ENCODE measurements at places on chromosomes 5 and 9.

DNA sequence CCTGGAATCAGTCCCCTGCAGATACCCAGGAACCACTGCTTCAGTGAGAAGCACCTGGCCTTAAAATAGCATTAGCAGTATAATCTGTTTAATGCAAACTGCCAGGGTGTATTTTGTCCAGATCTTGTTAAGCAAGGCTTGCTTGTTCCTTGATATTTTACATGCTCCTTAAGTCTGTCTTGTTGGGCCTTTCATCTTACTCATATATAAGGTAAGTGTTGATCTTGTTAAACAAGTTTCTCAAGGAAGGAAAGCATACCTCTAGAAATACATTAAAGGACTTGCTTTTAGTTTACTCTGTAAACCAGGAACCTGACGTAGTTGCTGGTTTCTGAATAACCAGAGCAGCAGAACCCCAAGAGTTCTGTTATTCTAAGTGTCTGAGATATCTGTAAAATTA is 13.7 kb downstream of the HSPA4 start:
- DNase-seq = no peak

- no peak for DNase-seq
These were observed 400.0 kb downstream of the KIAA0825 start for GRCh38 chr5:94218374-94218773.

DNA sequence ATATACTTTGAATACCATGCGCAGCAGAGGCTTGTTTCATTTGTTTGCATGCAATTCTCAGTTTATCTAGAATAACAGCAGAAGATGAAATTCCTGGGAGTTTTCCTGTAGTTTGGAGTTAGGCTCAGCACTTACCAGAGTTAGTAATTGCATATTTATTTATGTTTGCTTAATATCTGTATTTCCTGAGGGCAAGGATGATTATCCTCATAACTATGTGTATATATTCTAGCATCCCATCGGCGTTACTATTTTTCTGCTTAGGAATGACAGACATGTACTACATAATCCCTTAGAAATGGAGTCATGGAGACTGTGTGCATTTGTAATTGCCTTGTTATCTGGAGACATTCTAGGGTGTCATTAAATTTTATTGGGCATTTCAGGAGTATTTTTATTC is 1184.8 kb downstream of the DTWD2 start:
- DNase-seq = no peak

DNA sequence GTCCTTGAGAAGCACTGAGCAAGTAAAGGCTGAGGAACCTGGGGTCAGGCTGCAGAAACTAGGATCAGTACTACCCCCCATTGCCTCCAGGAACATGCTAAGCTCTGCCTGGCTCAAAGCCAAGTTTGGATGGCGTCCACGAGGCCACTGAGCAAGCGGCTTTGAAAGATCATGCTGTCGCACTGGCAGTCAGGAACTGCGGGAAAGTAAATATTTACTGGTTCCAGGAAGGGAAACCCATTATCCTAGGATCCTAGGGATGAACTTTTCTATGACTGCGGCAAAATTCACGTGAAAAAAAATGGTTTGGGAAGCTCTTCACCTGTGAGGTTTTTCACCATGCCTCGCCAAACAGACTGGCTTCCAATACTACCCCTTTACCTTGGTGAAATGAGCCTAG is 75.3 kb upstream of the PJA2 start:
- DNase-seq = no peak

DNA sequence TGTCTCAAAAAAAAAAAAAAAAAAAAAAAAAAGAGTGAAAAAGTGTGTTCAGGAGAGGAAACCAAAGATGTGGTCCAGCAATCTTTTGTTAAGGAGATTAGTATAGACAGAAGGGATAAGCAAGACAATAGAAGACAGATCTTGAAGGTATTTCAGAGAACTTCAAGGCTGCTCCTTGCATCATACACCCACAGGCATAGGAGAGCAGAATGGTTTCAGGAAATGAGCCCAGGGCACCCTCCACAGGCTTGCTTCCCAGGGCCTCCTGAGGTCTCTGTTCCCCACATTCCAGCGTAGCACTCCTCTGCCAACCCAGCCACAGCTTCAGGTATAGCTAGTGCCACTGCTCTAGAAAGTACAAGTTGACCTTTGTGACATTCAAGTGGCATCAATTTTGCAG is 65.8 kb downstream of the FSTL4 start:
- no peak for DNase-seq

- no peak for DNase-seq
These were observed 1.8 kb downstream of the TSC1 start for GRCh38 chr9:132942541-132943182.

DNA sequence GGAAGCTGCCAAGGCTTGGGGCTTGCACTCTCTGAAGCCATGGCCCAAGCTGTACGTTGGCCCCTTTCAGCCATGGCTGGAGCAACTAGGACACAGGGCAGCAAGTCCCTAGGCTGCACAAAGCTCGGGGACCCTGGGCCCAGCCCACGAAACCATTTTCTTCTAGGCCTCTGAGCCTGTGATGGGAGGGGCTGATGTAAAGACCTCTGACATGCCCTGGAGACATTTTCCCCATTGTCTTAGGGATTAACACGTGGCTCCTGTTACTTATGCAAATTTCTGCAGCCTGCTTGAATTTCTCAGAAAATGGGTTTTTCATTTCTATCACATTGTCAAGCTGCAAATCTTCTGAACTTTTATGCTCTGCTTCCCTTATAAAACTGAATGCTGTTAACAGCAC is 83.0 kb upstream of the DAP start:
- no peak for DNase-seq

GRCh38 chr9:93156475-93157008 is 22.5 kb upstream of the NINJ1 start:
- no peak for DNase-seq

DNA sequence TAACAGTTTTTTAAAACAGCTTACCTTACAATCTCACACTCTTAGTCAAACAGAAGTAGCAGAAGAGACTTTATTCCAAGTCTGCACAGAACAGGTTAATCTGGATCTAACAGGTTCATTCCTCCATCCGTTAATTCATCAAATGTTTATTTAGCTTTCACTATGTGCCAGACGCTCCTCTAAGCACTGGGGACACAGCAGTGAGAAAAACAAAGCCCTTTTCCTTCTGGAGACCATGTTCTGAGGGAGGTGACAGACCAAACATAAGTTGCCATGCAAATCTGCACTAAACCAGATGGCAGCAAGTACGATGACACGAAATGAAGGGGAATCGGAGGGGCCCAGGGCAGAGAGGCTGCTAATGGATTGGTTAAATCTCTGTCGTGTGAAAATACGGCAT is 17.1 kb upstream of the GLIPR2 start:
- no peak for DNase-seq

- no peak for DNase-seq
These were observed 83.2 kb downstream of the AK8 start for GRCh38 chr9:132794730-132795380.

- no peak for DNase-seq
These were observed 57.7 kb upstream of the STC2 start for GRCh38 chr5:173385832-173386360.

- no peak for DNase-seq
These were observed 59.9 kb downstream of the HOMER1 start for GRCh38 chr5:79454043-79454442.

GRCh38 chr5:88696466-88696865 is 186.5 kb downstream of the MEF2C start:
- DNase-seq = no peak

DNA sequence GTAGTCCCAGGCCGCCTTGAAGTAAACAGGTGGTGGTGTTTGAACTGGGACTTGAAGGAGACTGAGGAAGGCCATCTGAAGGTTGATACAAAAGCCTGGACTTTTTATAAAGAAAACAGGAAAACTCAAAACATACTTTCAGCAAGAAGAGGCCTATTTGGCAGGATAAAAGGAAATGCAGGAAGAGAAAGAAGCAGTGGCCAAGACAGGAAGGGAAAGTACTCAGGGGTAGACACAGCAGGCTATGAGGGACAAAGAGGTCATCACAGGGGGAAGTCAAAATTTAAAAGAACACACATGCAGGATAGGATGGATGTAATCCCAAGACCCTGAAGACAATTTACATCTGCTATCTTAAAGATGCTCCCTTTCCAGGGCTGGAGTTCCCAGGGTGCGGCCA is 13.0 kb downstream of the TLE1 start:
- DNase-seq = no peak

GRCh38 chr9:134617836-134618162 is 23.8 kb upstream of the COL5A1 start:
- DNase-seq = no peak

- no peak for DNase-seq
These were observed 45.3 kb upstream of the NAA35 start for GRCh38 chr9:85895685-85896084.

DNA sequence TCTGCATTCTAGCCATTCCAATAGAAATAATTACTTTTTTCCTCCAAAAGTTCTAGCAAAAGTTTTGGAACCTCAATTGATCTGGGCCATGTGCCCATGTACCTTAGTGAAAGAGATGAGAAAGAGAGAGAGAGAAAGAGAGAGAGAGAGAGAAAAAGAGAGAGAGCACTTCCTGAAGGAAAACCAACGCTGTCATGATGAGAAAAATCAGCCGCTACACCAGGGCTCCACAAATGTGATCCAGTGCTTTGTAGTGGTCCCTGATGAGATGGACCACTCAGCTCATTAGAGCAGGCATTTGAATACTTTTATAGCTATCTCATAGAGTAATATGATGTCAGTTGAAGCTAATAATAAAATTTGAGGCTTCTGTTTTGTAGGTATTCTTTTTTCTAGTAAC is 7.7 kb upstream of the GAS1 start:
- DNase-seq = no peak

GRCh38 chr9:116323012-116323411 is 169.4 kb downstream of the PAPPA start:
- no peak for DNase-seq

- DNase-seq = no peak
These were observed 58.2 kb downstream of the PLK2 start for GRCh38 chr5:58401701-58402100.

DNA sequence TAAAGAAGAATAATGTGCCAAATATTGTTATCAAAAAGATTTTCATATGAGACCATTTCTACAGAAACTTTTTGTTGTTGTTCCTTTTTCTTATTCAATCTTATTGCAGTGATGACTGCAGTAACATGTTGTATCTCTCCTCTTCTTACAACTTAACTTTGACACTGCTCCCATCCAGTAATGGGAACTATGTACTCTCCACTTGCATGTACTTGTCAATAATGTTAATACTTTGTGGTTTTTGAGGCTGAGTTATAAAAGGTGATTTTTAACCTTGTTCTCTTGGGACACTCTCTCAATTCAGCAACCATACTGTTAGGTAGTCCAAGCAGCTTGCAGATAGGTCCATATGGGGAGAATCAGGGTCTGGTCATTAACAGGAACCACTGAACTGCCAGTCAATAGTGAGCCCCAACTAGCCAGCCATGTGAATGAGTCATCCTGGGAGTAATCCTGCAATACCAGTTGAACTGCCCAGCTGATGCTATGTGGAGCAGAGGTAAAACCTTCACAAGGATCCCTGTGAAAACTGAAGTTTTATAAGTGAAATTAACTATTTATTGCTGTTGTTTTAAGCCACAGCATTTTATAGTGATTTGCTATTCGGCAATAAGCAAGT is 199.6 kb upstream of the DAB2 start:
- no peak for DNase-seq

DNA sequence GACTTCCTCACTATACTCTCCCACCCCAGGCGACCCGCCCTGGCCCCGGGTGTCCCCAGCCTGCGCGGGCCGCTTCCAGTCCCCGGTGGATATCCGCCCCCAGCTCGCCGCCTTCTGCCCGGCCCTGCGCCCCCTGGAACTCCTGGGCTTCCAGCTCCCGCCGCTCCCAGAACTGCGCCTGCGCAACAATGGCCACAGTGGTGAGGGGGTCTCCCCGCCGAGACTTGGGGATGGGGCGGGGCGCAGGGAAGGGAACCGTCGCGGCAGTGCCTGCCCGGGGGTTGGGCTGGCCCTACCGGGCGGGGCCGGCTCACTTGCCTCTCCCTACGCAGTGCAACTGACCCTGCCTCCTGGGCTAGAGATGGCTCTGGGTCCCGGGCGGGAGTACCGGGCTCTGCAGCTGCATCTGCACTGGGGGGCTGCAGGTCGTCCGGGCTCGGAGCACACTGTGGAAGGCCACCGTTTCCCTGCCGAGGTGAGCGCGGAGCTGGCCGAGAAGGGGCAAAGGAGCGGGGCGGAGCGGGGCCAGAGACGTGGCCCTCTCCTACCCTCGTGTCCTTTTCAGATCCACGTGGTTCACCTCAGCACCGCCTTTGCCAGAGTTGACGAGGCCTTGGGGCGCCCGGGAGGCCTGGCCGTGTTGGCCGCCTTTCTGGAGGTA is 2.1 kb downstream of the CA9 start:
- DNase-seq = no peak

DNA sequence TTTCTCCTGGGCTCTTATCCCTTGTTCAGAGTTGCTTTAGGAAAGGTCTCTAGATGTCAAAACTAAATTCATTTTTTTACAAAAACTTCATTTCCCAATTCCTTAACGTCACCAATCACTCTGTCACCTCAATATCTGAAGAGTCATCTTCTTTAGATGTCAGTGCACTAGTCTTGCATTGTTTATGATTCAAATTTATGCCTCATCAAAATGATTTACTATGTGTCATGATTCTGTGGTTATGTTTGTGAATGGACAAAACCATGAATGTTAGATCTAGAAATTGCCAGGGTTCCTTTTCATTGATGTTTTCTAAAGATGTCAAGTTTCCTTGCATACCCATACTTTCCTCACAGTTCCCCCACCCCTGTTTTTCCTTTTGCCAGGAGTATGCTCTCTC is 21.5 kb downstream of the CWC27 start:
- no peak for DNase-seq

- DNase-seq = no peak
These were observed 226.3 kb downstream of the ENC1 start for GRCh38 chr5:74414228-74414627.

GRCh38 chr5:124059200-124059599 is 547.2 kb downstream of the CSNK1G3 start:
- DNase-seq = no peak

GRCh38 chr5:144013816-144014215 is 156.6 kb downstream of the YIPF5 start:
- DNase-seq = no peak

- no peak for DNase-seq
These were observed 435.8 kb downstream of the CTNND2 start for GRCh38 chr5:11468334-11469039.

Data from iPS DF 6.9 (cell line).